ENCODE measurements at places on chromosomes 6 and 20.

GRCh38 chr6:163339466-163339865, 75.1 kb upstream of the QKI start:
- no peaks in the 10 kb centered on the region for H3K36me3 ChIP-seq
- no peak overlapping the region for H3K4me3 ChIP-seq
- DNase-seq, result no peak
- H3K27me3 ChIP-seq, result no peaks in the 10 kb centered on the region
- H3K4me1 ChIP-seq, result peaks cover 2% of the 10 kb centered on the region
- no peak overlapping the region for H3K27ac ChIP-seq

- no peak overlapping the region for H3K4me3 ChIP-seq
- H3K4me1 ChIP-seq, result no peaks in the 10 kb centered on the region
- H3K27me3 ChIP-seq, result peaks cover 4% of the 10 kb centered on the region
- H3K36me3 ChIP-seq, result no peaks in the 10 kb centered on the region
- DNase-seq, result no peak
Measured at GRCh38 chr20:36728986-36729385, 16.9 kb downstream of the NDRG3 start.

DNA sequence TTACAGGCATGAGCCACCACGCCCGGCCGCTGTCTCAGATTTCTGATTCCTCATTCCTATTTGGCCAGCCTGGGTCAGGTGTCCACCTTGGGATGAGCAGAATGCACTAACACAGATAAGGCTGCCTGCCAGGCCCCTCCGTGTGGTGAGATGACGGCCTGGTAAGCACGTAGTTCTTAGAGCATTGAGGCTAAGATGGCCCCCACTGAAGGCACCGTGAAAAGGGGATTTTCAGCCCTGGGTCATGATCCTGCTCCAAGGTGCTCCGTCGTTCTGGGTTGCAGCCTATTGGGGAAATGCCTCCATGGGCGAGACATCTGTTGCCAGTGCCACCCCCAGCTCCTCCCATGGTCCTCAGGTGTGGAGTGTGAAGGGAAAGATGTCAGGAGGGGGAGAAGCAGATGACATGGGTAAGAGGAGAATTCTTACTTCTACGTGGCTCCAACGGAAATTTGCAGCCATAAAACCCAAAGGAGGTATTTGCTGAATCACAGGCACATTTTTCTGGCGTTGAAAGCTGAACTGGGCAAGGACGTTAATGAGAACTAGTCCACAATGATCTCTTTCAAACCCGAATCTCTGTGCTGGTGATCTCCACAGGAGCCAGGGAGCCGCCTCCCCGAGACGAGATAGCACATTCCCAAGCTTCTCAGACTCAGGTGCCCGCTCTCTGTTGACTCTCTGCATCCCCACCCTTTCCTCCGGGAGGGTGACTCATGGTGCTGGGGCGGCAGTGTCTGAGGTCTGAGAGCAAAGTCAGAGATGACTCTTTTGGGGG, 34.0 kb upstream of the BMP6 start:
- H3K4me3 ChIP-seq, result peak overlapping the region; percentile 28
- no peak for DNase-seq
- peaks cover 8% of the 10 kb centered on the region for H3K4me1 ChIP-seq
- H3K27me3 ChIP-seq, result no peaks in the 10 kb centered on the region
- no peaks in the 10 kb centered on the region for H3K36me3 ChIP-seq
- H3K27ac ChIP-seq, result peak overlapping the region; percentile 24

DNA sequence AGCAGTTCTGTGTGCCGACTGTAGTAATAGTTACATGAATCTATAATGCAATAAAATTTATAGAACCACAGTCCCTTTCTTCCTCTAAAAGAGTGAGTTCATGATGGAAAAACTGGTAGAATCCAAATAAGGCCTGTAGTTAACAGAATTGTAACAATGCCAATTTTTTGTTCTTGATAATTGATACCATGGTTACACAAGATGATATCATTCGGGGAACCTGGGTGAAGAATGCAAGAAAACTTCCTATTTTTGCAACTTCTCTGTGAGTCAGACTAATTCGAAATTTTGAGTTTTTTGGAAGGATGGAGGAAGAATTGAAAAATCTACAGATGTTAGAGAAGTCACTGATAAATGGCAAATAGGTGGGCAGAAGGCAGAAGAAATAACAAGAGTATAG, 381.8 kb downstream of the CDKAL1 start:
- H3K4me1 ChIP-seq, result no peaks in the 10 kb centered on the region
- peaks cover 21% of the 10 kb centered on the region for H3K36me3 ChIP-seq
- no peak for DNase-seq
- no peak overlapping the region for H3K27ac ChIP-seq
- H3K27me3 ChIP-seq, result no peaks in the 10 kb centered on the region
- H3K4me3 ChIP-seq, result no peak overlapping the region

Measured in mesothelial cell of epicardium (in vitro differentiated cells).